ENCODE measurements at places on chromosomes 2 and 18.

DNA sequence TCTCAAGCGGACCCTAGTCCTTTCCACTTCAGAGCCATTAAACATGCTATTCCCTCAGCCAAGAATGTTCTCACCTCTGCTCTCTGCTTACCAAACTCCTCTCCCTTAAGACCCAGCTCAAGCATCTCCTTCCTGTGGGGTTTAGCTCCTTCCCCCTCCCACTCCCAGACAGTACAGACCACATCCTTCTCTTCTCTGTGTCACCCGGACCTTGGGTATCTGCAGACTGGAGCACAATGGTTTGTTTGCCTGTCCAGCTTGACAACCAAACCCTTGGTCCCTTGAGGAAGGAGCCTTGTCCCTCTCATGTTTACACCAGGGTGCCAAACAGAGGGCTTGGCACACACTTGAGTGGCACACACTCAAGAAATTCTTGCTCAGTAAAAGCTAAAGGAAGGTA is 4.1 kb upstream of the CD8A start:
- DNase-seq: no peak

- DNase-seq: no peak
Observed at GRCh38 chr18:77701977-77702376, 452.3 kb downstream of the GALR1 start.

DNA sequence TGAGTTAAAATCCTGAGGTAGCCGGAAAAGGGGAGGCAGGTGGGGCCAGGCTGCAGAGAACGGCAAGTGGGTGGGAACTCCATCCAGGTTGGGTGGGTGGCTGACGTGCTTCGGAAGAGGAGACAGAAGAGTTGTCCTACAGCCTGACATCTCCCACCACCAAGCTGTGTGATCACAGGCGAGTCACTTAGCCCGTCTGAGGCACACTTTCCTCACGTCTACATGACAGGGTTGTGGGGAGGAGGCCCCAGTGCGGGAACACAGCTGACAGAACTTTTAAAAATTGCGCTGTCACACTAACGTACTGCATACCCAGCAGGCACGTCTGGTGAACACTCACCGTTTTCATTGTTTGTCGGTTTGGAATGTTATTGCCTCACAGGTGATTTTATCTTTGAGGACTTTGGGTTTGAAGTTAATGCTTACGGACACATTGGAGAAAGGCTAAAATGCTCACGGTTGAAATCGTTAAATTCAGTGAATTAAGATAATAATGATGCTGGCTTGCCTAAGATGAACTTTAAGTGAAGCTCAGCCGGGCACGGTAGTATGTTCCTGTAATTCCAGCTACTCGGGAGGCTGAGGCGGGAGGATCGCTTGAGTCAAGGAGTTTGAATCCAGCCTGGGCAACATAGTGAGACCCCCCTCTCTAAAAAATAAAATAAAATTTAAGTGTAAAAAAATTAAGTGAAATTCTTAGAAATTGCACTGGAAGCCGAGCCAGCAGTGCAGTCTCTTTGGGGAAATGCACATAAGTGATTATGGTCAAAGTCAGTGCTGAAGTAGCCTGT is 8.9 kb downstream of the EMILIN2 start:
- DNase-seq: no peak

GRCh38 chr2:96407919-96408550 is 72.5 kb downstream of the NCAPH start:
- DNase-seq: no peak

GRCh38 chr2:64126601-64127000 is 17.6 kb downstream of the PELI1 start:
- DNase-seq: no peak

DNA sequence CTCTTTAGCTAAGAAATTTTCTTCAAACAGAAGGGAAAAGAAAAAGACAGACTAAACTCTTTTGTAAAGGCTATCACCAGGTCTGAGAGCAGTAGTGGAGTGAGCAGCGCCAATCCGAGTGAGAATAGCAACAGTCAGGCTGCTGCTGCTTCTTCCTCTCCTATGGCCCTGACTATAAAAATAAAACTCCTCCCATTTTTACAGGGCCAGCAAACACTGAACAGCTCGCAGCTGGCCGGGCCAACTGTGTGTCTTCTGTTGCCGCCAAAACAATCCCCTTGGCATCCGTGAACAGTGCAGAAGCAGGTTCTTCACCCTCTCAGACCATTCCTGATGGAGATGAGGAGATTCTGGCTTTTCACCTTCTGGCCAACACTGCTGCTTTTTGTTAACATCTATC is 124.5 kb downstream of the CNTNAP5 start:
- no peak for DNase-seq

- no peak for DNase-seq
Observed at GRCh38 chr18:12410081-12410481, 2.4 kb downstream of the PRELID3A start.

DNA sequence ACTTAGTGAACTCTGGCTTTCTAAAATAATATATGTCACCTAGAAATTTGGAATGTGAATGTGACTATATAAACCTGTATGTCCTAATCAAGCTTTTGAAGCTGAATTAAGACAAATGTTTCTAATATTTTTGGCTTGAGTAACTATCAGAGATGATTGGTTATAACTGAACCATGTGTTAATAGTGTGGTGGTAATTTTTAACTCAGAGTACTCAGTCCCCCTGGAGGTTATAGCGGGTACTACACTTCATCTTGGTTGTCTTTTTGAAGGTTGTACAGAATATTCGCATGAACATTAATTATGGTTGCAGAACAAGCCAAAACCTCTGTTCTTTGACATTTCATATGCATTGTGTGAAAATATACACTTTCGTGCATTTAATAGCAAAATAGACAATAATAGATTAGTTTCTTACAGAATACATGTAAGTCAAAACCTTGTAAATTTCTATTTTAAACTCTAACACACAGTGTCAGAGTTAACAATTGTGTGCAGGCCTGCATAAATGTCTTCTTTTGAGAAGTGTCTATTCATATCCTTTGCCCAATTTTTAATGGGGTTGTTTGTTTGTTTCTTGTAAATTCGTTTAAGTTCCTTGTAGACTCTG is 86.0 kb downstream of the OSBPL6 start:
- DNase-seq: peak; percentile 21

- DNase-seq: no peak
Observed at GRCh38 chr2:230737300-230737699, 24.7 kb downstream of the CAB39 start.

GRCh38 chr2:201523506-201523905 is 72.0 kb downstream of the STRADB start:
- DNase-seq: no peak

GRCh38 chr2:12167525-12168317 is 421.3 kb downstream of the LPIN1 start:
- DNase-seq: no peak

- DNase-seq: no peak
Observed at GRCh38 chr2:218645126-218645525, 14.3 kb downstream of the ZNF142 start.

DNA sequence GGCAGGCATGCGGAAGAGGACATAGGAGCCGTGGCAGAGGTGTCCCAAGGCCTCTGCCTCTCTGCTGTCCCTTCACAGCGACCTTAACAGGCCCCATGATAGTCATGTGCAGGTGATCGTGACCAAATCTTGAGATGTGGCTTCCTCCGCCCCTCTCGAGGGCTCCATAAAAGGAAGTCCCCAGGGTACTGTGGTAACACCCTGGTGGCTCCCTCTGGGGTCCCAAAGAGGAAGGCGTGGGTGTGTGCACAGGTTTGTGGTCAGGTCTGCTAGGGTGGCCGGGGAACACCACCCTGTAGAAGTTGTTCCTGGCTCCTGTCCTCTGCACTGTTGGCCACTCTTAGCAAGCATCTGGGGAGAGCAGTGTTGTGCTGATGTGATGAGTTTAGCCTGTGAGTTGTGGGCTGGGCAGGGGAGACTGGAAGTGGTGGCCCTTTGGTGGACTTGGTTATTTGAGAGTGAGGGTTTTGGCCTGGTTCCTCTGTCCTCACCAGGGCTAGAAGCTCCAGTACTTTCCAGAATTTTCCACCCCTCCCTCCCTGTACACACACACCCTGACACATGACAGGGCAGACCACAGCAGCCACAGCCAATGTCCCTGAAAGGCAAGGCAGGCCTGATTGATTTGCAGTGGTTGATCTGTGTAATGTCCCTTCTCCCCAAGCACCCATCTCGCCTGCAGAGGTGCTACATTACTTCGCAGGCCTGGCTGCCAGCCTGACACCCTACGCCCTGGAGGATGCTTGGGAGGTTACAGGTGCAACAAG is 68.9 kb upstream of the BOD1L2 start:
- no peak for DNase-seq

- no peak for DNase-seq
Observed at GRCh38 chr2:210961249-210961648, 404.9 kb downstream of the CPS1 start.

DNA sequence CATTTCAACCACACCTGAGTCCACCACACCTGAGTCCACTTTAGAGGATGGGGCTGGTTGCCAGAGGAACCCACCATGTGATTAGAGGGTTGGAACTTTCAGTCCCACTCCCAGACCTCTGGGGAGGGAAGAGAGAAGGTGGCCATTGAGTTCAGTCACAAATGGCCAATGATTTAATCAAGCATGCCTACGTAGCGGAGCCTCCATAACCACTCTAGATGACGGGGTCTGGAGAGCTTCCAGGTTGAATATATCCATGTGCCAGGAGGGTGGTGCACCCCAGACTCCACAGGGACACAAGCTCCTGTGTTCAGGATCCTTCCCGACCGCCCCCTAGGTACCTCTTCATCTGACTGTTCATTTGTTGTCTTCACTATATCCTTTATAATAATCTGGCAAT is 53.3 kb downstream of the CYBRD1 start:
- no peak for DNase-seq

- DNase-seq: no peak
Observed at GRCh38 chr2:60335533-60336237, 217.8 kb downstream of the BCL11A start.

DNA sequence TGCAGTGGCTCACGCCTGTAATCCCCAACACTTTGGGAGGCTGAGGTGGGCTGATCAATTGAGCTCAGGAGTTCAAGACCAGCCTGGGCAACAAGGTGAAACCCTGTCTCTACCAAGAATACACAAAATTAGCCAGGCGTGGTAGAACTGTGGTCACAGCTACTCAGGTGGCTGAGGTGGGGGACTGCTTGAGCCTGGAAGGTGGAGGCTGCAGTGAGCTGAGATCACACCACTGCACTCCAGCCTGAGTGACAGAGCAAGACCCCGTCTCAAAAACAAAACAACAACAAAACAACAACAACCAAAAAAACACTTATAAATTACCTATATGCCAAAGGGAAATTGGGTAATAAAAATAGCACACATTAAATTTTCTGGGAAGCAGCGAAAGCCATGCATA is 141.6 kb downstream of the HDAC4 start:
- no peak for DNase-seq

DNA sequence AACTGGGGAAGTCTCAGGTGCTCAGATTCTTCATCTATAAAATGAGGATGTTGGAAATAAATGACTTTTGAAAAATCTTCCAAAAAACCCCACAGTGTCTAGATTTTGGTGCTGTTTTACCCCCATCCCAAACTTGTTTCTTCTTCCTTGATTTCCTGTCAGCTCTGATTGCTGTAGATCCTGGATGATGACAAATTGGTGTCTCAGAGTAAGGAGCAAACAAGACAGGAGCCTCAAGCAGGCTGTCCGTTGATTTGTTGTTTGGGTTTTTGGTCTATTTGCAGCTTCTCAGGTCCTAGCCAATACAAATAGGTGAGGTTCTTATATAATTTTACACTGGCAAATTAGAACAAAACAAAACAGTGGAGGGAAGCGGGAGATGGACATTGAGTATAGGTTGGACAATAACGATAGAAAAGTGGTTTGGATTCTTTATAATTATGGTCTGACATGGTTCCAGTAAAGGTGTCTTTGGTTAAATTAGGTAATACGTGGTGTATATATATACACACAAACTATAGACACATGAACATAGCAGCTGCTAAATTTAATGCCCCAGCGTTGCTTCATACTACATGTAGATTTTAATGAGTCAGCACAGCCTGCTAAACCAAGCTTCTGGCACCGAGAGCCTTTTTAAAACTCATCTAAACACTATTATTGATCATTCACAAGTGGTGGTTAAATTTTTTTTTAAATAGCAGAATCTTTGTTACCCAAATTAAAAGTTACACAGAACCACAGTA is 142.5 kb downstream of the FMNL2 start:
- DNase-seq: no peak

DNA sequence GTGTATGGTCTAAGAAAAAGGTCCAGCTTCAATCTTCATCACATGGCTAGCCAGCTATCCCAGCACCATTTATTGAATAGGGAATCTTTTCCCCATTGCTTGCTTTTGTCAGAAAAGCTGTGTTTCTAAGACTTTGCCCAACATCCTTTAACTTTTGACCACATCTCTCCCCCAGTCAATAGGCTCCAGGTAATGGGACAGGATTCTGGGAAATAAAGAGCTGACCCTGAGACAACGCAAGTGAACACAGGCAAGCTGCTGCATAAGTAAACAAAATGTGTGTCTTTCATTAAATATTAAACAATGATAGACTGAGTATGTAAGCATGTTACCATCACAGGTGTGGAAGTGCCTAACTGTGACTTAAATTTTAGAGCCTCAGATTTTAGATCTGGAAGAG is 23.0 kb downstream of the FAM110C start:
- no peak for DNase-seq

DNA sequence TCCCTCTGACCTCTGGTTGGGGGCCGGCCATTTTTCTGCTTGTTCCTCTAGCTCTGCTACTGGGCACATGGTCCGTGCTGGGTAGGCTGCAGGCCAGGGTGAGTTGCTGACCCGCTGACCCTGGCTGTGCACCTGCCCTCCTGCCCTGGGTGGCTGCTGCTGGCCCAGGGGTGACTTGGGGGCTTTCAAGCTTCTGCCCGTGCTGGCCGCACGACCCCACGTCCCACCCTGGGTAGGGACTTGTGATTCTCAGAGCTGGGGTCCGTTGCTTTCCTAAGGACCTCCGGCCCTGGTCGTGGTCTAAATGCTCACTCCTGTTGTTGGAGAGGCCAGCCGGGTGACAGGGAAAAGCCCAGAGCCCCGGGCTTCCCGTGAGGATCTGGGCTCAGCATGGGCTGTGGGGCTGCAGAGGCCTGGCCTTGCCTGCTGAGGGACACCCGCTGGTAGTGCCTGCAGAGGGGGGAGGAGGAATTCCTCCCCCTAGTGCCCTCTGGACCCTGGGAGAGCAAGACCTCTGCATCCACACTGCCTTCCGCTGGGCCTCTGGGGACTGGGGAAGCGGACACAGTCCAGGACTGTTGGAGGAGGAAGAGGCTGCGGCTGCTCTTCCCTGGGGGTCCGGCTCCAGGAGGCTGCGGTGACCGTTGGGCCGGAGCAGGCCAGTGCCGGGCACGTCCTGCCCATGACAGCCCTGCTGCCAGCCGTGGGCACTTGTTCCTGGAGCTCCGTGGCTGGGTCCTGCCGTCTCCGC is 6.3 kb upstream of the GAL3ST2 start:
- DNase-seq: no peak

DNA sequence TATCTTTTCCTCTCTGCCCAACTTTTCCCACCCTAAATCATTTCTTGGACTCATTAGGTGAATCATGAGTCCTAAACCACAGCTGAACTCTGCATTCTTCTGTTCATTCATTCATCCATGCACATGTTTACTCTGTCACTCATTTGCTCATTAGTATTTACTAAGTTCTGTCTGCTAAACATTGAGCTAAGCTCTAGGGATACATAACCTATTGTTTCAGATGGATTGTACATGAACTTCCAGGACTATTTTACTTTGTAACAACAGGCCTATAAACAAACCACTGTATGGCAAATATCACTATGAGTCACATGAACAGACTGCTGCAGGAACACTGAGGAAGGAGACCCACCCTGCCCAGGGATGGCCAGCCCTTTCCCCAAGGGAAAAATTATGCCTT is 14.6 kb upstream of the DYNC2LI1 start:
- DNase-seq: no peak

GRCh38 chr2:233331536-233331935 is 22.8 kb upstream of the DGKD start:
- DNase-seq: peak; percentile 30

GRCh38 chr18:13589316-13589715 is 137.0 kb downstream of the FAM210A start:
- DNase-seq: no peak
